ENCODE measurements at places on chromosomes 2 and 18.

DNA sequence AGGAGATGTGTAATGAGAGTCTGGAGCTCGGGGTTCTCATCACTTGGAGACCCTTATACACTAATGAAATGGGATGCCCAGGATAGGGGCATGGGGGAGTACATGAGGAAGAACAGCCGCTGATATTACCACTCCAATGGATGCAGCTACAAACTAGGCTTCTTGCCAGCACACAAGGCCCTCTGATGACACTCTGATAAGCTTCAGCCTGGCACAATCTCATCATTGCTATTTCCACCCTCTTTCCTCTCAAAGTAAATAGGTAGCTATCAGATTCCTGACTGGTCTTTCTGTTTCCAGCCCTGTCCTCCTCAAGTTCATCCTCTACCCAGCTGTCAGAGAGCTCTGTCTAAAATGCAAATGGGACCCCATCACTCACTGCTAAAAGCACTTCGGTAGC, 103.0 kb downstream of the GPR39 start:
- DNase-seq: no peak

GRCh38 chr18:8762968-8763367, 57.6 kb downstream of the MTCL1 start:
- DNase-seq: no peak

DNA sequence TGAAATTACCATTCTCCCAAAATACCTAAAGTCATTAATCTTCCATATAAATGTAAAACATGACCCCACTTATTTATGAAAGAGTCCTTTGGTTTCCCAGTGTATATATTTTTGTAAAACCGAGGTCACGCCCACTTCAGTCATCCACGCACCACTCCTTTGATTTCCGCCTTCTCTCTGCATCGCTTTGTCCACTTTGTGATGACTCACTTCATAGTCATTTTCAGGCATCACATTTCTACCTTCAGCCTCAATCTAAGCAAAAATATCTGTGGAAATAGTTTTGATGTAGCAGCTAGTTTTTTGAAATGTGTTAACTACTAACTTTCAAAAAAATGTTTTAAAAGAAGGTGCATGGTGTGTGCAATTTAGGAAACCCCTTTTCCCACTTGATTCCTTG, 793.5 kb upstream of the SOX11 start:
- peak; percentile 72 for DNase-seq

DNA sequence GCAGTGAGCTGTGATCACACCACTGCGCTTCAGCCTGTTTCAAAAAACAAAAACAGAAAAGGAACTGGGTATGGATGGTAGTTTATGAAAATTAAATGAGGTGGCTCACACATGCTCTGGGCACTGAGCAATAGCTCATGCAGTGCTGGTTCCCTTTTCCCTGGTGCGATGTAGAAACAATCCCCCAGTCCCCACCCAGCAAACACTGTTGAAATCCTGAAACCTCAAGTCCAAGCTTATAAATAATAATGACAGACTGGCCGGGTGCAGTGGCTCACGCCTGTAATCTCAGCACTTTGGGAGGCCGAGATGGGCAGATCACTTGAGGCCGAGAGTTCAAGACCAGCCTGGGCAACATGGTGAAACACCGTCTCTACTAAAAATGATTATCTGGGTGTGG, 55.4 kb upstream of the SMAD2 start:
- no peak for DNase-seq

DNA sequence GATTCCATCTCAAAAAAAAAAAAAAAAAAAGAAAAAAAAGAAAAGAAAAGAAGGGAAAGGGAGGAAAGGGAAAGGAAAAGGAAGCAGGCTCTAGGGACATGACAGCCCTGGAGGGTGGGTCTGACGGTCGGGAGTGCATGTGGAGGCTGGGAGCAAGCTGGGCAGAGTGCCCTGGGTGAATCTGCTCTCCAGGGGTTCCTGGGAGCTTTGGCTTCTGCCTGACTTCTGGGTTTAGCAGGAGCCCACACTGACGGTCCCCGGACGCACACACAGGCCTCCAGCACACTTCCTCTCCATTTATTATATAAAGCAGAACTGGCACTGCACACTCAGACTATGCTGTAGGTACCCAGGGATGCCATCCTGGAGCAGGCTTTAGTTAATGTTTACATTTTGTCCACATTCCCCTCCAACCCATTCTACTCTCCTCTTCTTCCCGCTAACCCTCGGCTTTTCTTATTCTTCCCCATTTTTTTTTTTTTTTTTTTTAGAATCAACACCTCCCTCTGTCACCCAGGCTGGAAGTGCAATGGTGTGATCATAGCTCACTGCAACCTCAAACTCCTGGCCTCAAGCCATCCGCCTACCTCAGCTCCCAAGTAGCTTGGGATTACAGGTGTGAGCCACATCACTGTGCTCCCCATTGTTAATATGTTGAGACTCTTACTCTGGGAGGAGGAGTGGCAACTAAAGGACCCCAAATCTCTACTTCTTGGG, 151.1 kb upstream of the SLC1A4 start:
- DNase-seq: no peak

DNA sequence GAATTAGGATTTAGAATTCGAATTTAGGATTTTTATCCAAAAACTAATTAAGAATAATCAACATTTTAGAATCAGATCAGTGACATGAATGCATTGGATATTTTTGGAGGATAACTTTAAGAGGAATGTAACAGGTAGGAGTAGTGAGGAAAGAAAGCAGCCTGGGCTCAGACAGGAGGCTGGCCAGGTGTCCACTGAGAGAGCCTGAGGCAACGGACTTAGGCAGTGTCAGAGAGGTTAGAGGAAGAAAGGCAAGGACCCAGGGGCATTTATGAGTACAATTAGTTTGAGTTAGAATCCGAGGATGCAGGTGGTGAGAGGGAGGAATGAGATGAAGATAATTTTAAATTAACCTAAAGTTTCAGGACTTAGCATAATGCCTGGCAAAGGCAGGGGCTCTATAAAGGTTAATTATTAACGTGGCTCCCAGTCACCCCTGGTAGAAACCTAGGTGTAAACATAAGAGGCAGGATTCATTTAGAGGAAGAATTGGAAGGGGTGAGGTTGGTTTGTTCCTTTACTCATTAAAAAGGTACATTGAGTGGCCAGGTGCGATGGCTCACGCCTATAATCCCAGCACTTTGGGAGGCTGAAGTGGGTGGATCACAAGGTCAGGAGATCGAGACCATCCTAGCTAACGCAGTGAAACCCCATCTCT, 507.1 kb downstream of the TMEM182 start:
- no peak for DNase-seq

- no peak for DNase-seq
These were observed 13.3 kb downstream of the TTC27 start for GRCh38 chr2:32641180-32641579.

- DNase-seq: peak; percentile 12
These were observed 55.6 kb upstream of the ACMSD start for GRCh38 chr2:134782792-134783191.

DNA sequence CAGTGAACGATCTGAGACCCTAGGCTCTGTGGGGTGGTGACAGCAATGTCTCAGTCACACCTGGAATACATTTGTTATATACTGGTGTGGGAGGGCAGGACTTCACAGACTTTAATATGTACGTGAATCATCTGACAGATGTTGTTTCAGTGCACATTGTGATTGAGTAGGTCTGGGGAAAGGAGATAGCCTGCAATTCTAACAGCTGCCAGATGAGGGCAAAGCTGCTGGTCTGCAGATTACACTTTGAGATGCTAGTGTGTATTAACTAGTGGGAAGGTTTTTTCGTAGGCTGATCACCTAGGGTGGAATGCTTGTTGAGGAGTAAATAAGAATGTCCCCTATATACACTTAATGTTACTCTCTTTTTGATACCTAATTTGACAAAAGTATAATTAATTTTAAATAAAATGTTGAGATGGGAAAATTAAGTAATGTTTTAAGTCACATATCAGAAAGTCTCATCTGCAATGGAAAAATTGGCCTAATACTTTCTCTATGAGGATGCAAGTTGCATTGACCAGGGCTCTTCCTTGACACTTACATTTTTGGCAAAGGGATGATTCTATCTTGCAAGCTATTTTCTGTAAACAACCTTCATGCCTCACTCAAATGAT, 496.9 kb upstream of the HNMT start:
- DNase-seq: peak; percentile 1

DNA sequence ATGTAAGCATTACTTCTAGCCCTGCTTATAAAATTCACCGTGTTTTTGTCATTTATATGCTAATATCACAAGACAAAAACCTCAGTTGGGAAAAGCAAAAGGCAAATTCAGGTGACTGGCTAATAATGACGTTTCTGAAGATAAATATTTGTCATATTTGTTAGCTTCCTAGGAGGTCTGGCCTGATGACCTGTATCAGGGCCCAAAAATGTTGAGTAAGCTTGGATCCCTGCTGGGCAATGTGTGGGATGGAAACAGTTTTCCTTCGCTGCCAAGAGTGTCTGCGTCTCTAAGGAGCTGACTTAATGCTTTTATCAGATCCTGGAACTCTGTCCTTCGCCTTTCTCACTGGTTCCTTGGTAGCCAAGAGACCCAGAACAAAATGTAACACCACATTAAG, 230.1 kb upstream of the PXDN start:
- DNase-seq: peak; percentile 98

DNA sequence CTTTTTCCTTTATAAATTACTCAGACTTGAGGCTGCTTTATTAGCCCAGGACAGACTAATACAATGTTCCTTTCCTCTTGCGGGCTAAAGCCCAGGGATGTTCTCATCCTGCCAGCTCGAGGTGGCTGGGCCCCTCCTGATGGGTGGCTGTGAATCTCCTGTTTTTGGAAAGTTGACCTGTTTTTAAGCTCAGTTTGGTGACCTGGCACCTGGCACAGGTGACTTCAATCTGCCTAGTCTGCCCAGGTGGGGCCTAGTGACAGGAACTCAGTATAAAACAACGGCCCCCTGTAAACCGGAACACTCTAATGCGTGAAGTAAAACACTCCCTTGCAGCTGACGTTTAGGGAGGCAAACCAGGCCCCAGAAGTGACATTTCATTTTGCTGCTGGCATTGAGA, 92.7 kb upstream of the SNTG2 start:
- no peak for DNase-seq

- no peak for DNase-seq
These were observed 39.3 kb downstream of the NGEF start for GRCh38 chr2:232973796-232974195.

DNA sequence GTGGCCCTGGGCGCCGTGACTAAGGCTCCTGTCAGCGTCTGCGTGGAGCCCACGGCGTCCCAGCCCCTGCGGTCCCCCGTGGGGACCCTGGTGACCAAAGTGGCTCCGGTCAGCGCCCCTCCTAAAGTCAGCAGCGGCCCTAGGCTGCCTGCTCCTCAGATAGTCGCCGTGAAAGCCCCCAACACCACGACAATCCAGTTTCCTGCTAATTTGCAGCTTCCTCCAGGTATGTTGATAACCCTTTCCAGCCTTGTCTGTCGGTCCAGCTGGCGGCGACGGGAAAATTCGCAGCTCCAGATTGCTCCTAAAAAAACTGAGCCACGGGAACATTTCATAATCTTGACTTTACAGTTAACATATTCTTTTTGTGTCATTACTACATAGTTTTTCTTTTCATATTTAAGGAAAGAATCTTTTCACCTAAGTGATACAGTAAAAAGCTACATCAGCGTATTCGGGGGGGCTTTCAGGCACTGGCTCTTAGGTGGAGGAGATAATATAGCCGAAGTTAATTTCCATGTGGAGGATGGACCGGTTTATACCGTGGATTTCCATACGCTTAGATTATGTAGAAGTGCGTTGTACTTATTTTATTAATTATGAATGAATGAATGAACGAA, 916 bp downstream of the TAF4B start:
- no peak for DNase-seq

DNA sequence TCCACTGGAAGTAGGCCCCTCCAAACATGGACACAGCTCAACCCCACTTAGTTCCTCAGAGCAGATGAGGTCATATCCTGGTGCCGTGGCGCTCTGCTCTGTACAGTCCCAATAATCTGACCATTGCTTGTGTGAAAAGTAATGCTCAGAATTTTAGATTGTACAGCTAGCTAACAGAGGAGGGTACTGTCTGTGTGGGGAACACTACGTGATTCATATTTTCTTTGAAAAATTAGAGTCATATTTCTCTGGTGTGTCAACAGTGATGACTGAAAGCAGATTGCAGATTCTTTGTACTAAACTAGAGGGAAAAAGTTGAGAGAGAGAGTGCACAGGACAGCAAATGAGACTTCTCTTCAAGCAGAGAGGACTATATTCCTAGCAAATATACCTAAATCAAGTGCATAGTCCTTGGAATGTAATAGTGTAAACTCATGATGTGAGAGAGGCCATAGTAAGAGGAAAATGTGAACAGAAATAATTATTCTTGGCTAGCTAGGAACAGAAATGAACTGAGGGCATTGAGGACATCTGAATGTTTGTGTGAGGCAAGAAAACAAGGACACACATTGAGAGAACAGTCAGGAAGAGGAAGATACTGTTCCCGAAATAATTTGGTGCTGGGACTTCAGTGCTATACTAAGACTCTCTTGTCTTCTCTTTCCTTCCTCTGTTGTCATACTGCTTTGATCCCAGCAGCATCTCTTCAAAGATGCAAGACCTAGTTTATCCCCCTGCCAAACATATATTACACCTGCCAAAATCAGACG, 157.0 kb upstream of the RND3 start:
- DNase-seq: no peak

GRCh38 chr2:31188131-31188530, 29.2 kb downstream of the CAPN14 start:
- no peak for DNase-seq

DNA sequence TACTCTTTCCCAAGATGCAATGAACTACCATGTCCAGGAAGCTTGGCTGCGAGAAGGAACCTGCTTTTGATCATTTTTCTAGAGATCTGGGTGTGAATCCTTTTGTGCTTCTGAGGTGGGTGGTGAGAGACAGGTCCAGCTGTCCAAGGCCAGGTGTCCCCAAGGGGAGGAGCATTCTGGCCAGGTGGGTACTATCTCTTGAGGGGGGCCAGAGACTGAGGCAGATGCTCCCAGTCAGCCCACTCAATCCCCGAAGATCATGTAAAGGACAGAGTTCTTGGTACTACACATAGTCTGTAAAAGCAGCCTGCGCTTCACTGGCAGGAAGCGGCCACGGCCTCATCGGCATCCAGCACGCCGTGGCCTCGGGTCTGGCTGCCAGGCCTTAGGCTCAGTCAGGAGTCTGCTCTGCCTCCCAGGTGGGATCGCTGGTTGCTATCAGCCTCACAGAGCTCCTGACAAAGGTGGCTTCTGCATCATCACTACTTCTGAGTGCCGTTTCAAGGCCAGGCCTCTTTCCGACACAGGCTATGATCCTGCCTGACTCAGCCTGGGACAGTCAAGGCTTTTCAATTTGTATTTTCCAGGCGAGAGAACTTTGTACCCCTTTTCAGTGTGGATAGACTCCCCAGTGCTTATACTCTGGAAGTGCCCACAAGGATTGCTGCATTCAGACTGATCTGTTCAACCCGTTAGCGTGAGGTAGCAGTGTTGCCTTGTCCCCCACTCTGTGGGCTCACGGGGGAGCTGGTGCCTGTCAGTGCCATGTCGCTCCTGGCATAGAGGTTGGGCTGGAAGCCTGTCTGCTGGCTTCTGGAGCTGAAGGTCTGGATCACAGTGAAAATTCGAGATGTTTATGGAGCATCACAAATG, 29.1 kb downstream of the STK25 start:
- DNase-seq: no peak

GRCh38 chr2:10079870-10080535, at the start of gene CYS1:
TSS of gene CYS1 (minus strand) at chr2:10080411. CDS start at chr2:10080223, 188 bp downstream.
- no peak for DNase-seq

GRCh38 chr2:101197215-101197745, 46.1 kb upstream of the TBC1D8 start:
- DNase-seq: no peak

Data from astrocyte of the cerebellum (primary cell).